ENCODE measurements at places on chromosomes 6 and 20. TPM values are rescaled to one million over a fixed set of nuclear protein-coding genes. Genes with fewer than 3 reads are reported as not detected.

Gene ZNF184
- total RNA-seq: 2.6 TPM

Gene DNAH8
- total RNA-seq: 0.03 TPM

Gene TAGAP
- total RNA-seq: 0.08 TPM

Gene MOXD1
- 4.1 TPM for total RNA-seq

Gene NRSN2
- total RNA-seq: 73.3 TPM

Gene ZBP1
- not detected for total RNA-seq

Gene GNMT
- not detected for total RNA-seq

Gene TMC2
- not detected for total RNA-seq

Gene ZBTB46
- 1.4 TPM for total RNA-seq
